ENCODE measurements at places on chromosomes 3 and 15. TPM values are rescaled to one million over a fixed set of nuclear protein-coding genes. Genes with fewer than 3 reads are reported as not detected.

GRCh38 chr3:14489641-14490040 is 50.5 kb downstream of the GRIP2 start:
- DNase-seq, result no peak

GRCh38 chr15:49242820-49243219 is 72.8 kb downstream of the GALK2 start:
- peak; percentile 35 for DNase-seq

- DNase-seq, result no peak
These were observed 8.8 kb downstream of the GPR87 start for GRCh38 chr3:151307583-151308488.

DNA sequence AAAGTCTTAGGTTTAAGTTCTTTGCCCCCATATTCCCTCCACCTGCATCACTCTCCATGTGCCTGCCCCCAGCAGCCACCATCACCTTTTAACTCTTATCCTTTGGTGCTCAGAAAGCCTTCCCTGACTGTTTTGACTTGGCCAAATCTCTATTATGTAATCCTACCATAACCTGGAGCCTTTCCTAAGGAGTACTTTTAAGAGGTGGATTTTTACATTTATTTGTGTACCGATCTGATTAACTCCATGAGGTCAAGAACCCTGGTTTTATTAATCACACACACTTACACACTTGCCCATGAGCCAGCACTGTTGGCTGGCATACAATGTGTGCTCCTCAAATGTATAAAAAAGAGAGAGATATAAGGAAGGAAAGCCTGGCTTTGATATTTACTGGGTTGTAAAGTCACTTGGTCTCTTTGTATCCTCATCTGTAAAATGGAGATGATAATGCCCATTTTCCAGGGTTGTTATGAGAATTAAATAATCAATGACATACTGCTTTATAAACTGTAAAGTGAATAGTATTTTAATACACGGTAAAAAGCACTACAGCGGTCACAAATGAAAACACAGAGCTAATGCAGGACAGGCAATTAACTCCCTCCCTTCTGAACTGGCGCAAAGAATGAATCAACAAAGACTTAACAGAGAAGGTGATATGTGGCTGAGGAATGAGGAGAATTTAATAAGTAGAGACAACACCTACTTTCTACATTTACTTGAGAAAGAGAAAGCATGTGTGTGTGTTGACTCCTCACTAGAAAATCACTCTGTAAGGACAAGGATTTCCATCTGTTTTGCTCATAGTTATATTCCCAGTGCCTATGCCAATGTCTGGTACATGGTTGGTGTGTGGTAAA is 45.4 kb downstream of the ATP13A4 start:
- no peak for DNase-seq

ATP13A5 gene
- total RNA-seq, result not detected

GRCh38 chr3:55720614-55721013 is 233.5 kb upstream of the WNT5A start:
- no peak for DNase-seq

PRRT3 gene
- 1.8 TPM for total RNA-seq

GRCh38 chr3:15728766-15729165 is 69.0 kb downstream of the ANKRD28 start:
- DNase-seq, result no peak

- peak; percentile 54 for DNase-seq
These were observed 716 bp upstream of the KLHL24 start for GRCh38 chr3:183634707-183635106.

LMAN1L gene
- 0.66 TPM for total RNA-seq

GRCh38 chr3:173304182-173304800 is 93.3 kb upstream of the NLGN1 start:
- no peak for DNase-seq

DNA sequence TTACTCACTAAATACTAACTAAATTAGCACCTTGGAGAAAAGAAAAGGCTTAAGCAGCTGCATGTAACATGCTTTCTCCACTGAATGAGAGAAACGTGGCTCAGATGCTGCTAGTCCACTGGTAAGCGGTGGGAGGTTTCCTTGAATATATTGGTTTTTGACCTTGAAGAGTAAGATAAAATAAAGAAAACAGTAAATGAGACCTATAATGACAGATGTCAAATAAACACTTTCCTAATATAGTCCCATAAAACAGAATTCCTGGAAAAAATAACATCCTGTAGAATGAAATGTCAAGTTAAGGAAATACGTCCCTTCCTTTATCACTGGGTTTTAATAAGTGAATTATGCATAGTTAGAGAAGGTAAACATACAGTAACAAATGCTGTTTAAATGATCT is 215.0 kb downstream of the DPH6 start:
- no peak for DNase-seq

TMEM212 gene
- total RNA-seq, result not detected

- no peak for DNase-seq
These were observed 70.2 kb downstream of the TIPARP start for GRCh38 chr3:156744631-156745030.

- DNase-seq, result no peak
These were observed 316.7 kb downstream of the TLE3 start for GRCh38 chr15:69780981-69781380.

GRCh38 chr3:52292247-52293065 is 4.8 kb downstream of the GLYCTK start:
- DNase-seq, result no peak

DNA sequence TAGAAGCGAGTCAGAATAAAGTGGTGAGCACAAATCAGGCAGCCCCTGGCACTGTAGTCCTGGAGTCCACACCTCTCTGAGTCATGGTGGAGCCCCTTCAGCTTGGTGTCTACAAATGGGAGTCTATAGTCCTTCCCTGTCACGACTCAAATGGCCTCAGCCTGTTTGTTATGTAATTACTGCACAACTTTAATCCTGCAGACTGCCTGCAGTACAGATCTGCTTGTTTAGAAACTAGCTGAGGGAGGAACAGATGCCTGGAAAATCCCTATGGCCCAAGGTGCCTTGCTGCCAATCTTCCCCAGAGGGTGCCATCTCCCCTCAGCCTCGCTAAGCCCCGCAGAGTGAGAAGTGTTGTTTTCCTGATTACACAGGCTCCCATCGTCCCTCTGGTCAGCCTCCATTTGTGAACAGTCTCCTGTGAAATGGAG is 3.9 kb upstream of the CXCR6 start:
- DNase-seq, result no peak

DNA sequence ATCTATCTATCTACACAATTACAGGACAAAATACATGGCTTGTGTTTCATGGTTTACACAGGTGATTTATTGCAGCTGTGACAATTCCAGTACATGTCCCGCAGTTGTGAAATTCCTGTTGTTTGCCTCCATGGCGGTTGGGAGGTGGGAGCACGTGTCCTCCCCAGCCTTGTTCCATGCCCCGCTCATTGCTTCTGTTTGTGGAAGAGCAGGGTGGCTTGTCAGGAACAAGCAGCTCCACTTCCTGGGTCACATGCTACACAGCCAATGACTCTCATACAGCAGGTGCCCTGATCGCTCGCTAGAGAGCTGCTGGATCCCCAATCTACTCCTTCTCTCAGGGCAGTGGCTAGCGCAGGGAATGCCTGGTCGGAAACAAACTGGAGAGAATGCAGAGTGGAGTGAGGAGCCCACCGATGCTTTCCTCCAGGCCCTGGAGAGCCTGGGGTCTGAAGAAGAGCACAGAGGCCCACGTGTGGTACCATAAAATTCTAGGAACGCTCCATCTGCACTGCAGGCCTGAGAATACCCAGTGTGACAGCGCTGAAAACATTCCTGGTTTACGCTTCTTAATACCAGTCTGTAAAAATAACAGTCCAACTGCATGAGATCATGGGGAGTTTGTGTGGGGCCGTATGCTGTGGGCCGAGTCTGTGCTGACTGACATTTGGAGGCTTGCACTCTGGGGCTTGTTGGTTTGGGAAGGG is 270.6 kb upstream of the RGMA start:
- DNase-seq, result no peak

DNA sequence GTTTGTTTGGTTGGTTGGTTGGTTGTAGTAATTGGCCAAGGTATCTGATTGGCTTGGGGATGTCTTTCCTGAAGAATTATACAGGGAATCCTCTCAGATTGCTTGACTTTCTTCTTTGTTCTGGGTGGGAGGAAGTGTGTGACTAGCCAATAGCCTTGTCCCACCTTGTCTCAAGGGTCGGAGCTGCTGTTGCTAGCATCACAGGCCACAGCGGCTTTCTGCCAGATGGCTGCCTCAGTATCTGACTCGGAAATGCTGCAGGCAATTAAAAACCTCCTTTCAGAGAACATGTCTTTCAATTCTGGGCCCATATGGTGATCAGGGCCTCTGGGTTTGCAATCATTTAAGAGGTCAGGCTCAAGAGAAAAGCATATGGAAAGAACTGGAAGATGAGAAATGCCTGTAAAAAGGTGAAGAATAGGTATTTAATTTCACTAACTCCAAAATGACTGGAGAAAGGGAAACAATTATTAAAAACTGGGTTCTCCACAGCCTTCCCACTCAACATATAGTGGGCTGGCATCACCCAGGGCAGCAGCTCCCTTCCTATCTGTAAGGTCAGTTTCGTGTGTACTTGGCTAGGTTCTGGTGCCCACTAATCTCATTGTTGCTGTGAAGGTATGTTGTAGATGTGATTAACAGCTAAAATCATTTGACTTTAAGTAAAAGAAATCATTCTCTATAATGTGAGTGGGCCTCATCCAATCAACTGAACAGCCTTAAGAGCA is 32.4 kb downstream of the TGFBR2 start:
- peak; percentile 55 for DNase-seq

GRCh38 chr3:144129536-144130214 is 158.1 kb downstream of the DIPK2A start:
- no peak for DNase-seq

DNAJC17 gene
- 8.9 TPM for total RNA-seq

- DNase-seq, result no peak
These were observed 316.3 kb upstream of the NECTIN3 start for GRCh38 chr3:110755345-110755744.

COLQ gene
- total RNA-seq, result 10.0 TPM

DNA sequence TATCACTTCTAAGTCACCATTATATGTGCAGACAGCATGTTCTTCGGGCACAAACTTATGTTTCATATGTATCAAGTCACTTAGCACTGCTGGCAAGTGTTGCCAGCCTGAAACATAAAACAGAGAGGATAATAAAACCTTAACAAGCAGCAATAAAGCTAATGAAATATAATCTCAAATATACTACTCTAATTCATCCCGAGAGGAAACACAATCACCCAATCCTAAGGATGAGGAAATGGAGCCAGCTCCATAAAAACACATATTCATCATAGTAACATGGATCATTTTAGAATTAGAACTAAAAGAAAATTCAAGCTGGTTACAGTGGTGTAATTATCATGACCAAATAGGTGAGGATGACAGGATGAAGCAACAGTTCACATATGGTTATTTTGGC is 1072.7 kb downstream of the EPHA3 start:
- DNase-seq, result no peak

DNA sequence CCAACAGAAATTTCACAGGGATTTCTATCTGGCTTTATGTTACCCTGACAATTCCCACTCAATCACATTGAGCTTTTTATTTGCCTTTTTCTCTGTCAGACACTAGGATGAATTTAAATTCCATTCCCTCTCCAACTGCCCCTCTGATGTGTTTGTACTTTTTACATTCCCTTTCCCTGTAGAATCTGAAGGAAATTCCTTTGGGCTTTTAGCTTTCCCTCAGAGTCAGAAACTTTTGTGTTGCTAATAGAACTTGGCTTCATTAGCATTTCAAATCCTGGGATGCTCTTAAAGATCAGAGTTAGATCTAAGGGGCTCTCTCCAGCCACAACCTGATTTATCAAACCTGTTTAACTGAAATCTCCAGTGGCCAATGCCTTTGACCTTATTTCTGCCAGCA is 7.9 kb upstream of the RARB start:
- no peak for DNase-seq

DNA sequence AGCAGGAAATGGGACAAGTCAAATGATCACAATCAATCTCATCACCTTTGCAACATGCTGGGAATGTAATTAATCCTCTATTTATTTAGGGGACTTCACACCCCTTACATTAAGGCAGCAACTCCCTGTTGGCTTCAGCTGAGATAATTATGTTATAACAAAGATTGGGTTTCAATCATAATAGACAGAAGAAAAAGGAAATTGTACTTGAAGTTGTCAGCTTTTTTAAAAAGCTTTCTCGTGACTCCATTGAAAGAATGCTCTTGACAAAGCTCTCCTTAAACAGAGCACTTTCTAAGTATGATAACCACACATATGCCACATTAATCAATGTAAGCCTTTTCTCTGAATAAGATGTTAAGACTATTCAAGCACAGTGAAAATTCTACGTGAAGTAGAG is 65.7 kb downstream of the SHQ1 start:
- no peak for DNase-seq

- no peak for DNase-seq
These were observed 11.6 kb downstream of the ETV5 start for GRCh38 chr3:186097317-186097662.

- DNase-seq, result no peak
These were observed 747.6 kb downstream of the NAALADL2 start for GRCh38 chr3:175606650-175607318.

- DNase-seq, result no peak
These were observed 50.0 kb upstream of the FMN1 start for GRCh38 chr15:33244471-33244870.

- no peak for DNase-seq
These were observed 183.3 kb upstream of the ROPN1 start for GRCh38 chr3:124174910-124175874.

POLR2M gene
- total RNA-seq, result 107 TPM

GRCh38 chr3:24829629-24830229 is 335.1 kb upstream of the THRB start:
- peak; percentile 14 for DNase-seq

MYLK gene
- 7.9 TPM for total RNA-seq

NDUFB5 gene
- total RNA-seq, result 232 TPM

GP5 gene
- not detected for total RNA-seq

DNA sequence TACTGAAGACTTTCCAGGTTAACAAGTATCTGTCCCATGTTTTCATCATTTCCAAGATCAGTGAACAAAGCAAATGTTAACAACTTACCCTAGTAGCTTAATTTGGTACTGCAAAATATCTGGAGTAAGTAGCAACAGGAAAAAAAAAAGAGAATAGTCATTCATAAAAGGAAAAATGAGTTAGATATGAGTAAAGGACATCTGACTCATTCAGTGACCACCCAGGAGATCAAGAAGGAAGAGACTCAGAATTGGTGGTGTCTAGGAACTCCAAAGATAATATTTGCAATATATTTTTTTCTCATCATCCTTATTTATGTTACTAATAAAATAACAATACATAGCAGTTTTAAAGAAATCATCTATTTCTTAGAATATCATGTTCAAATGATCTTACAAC is 253.8 kb upstream of the COL8A1 start:
- no peak for DNase-seq

GRCh38 chr3:113685956-113686721 is 10.3 kb downstream of the USF3 start:
- DNase-seq, result no peak

HTR3E gene
- total RNA-seq, result not detected

GRCh38 chr3:187669675-187670504 is at the start of gene SST:
TSS of gene SST (minus strand) at chr3:187670394. CDS start at chr3:187670291, 103 bp downstream.
- peak; percentile 39 for DNase-seq

CHL1 gene
- 0.67 TPM for total RNA-seq

Measured in psoas muscle (tissue), 8 donors.